ENCODE measurements at places on chromosomes 7 and 10.
A peak's percentile ranks its signal among the peaks of the same experiment; 100 is the strongest.

GRCh38 chr7:19928247-19928646 is 154.8 kb upstream of the TMEM196 start:
- no peak for DNase-seq

GRCh38 chr7:75737856-75738603 is 711 bp downstream of the HIP1 start:
- DNase-seq, result no peak

GRCh38 chr10:87092861-87093631 is 1.6 kb downstream of the GLUD1 start:
- peak; percentile 37 for DNase-seq

GRCh38 chr10:3409928-3410327 is 237.3 kb upstream of the PITRM1 start:
- no peak for DNase-seq

GRCh38 chr7:117645481-117646165 is 165.8 kb downstream of the CFTR start:
- DNase-seq, result no peak

DNA sequence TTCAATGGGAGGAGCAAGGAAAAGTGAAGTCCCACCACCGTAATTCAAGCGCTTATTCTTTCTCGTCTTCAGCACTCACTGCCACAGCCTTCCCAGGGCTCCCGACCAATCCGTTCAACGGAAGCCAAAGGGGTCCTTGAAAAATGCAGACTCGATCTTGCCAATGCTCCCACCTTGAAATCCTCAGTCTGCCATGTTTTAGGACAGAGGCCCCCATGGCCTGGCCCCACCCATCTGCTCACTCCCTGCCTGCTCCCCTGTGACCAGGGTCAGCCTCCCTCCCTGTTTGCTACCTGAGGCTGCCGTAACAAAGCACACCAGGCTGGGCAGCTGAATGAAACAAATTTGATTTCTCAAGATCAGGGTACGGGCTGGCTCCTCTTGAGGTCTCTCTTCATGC is 3.0 kb upstream of the DNAAF5 start:
- DNase-seq, result no peak

DNA sequence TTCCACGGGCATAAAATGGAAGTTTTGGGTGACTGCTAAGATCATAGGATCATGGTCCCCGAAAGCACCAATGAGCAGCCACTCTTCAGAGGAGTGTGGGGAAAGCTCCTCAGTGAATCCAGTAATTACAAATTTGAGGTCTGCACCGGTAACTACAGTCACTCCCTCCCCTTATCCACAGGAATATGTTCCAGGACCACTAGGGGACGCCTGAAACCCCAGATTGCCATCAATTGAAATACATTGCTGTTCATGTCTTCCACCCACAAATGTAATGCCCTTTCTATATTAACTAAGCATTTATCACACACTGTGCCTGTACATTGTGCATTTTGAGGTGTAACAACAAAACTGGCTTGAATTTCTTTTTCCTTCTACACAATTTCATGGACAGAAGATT is 447.9 kb upstream of the PFKP start:
- DNase-seq, result no peak

DNA sequence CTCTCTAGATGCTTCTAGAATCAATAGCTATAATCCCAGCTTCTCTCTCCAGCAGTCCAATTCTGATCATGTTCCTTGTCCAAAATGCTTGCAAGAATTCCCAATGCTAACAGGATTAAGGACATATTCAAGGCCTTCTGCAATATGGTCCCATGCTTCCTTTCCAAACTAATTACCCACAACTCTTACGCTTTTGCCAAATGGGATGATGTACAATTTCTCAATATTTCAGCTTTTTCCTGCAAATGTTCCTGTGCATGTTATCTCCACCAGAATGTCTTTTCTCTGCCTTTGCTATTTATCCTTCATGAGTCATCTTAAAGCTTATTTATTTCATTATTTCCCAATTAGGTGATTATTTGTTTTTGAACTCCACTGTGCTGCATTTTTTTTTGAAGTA is 556.4 kb downstream of the SORCS1 start:
- no peak for DNase-seq

DNA sequence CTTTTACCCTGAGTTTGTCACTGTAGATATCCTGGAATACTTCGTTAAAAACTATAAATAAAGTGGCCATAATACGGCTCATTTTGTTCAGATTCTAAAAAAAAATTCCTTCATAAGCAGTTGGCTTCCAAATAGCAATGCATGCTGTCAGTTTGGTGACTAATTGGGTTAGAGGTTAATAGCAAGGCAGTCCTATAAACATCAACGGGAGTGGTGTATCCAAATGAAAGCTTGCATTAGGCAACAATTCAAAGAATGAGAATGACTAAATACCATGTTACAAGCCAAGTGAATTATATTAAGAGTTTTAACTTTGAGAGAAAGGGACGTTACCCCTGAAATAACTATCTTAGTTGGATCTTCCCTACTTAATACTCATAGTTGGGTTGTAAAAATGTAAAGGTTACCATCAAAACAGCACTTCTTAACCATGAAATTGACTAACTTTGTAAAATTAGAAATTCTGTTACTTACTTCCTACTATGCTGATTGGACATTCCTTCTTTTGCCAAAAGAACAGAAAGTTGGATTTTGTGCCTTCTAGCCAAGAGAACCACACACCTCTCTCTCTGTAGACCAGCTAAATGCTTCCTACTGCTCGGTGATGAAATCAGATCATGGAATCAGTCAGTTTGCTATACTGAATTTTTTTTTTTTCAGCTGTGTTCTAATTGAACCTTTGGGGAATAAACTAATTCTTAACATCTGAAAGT is 98.0 kb downstream of the KAT6B start:
- DNase-seq, result no peak

- no peak for DNase-seq
Observed at GRCh38 chr10:32232378-32232777, 114.6 kb downstream of the EPC1 start.

DNA sequence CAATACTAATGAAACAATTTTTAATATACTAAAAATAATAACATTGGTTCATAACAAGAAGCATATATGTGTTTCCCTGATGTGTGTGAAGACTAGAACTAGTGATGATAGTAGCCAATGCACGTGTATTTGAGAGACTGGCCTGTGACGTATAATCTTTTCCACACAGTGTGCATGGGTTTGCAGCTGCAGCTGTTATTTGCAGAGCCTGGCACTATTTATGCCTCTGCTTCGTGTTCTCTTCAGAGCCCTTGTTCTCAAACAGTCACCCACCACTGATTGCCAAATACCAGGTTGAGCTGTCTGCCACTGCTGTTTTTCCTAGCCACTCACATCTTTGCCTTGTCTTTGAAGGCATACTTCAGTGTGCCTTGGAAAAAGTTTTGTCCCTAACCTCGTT is 531.7 kb downstream of the ETV1 start:
- DNase-seq, result no peak

DNA sequence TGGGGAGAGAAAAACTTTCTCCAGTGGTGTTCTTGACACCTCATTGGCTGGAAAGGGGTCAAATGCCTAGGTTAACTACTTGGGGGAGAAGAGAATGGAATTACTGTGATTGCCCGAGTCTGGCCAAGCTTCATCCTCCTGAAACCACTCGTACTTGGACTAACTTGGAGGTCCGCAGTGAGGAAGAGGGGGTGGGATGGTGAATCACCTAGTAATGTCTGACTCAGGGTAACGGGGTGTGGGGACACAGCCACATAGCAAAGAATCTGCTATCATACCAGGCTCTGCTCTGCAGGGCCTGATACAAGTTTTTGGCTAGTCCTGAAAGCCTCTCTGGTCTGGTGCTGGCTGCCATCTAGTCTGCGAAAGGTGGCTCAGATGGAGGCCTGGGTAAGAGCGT is 190.9 kb downstream of the RPS24 start:
- no peak for DNase-seq

- DNase-seq, result no peak
Observed at GRCh38 chr7:70153933-70154332, 555.7 kb downstream of the AUTS2 start.

DNA sequence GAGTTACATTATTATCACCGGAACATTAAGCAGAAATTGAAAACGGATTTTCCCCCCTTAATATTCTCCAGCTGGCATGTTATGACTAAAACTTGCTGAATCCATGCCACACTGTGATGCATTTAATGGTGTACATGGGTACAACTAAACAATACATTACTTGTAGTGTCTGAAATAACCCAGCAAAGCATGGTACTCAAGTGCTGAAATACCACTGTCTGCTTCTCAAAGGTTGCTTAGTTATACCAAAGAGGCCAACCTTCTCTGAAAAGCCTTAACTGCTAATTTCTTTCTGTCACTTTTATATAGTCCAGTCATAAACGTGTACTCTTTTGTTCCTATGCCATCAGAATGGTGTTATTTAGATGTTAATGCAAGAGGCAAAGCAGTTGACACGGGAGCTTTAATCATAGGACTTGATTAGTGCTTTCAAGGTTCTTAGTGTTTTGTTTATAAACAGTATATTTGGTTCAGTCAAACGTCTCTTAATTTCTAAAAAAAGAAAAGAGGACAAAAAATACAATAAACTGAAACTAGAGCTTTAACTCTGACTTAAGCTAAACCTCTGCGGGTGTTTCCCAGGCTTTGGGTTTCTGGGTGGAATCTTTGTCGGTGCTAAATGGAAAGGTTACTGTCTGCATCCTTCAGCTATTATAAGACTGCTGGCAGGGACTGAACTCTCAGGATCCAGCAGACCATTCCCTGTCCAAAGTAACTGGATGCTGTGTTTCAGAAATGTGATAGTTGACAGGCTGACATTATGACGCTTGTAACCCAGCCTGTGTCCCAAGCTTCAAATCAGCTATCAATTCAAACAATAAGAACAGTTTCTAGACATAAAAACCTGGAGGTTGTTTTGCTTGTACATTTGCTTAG is 202.6 kb downstream of the PPP1R3A start:
- DNase-seq, result no peak

DNA sequence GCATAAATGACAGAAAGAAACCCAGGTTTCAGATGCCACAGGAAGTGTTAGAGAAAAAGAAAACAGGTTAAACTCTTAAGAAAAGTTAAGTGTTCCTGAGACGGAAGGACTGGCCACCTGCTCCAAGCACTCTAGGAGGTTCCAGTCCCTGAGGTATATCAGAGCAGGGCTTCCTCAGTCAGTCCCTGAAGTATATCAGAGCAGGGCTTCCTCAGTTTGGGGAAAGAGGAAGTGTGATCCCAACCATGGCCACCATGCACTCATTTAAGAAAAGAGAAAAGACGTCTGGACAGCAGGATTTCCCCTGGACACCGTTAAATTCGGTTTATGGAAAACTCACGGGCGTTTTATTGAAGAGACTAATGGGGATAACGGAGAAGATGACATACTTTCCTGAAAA is 133.4 kb upstream of the PFKP start:
- no peak for DNase-seq

DNA sequence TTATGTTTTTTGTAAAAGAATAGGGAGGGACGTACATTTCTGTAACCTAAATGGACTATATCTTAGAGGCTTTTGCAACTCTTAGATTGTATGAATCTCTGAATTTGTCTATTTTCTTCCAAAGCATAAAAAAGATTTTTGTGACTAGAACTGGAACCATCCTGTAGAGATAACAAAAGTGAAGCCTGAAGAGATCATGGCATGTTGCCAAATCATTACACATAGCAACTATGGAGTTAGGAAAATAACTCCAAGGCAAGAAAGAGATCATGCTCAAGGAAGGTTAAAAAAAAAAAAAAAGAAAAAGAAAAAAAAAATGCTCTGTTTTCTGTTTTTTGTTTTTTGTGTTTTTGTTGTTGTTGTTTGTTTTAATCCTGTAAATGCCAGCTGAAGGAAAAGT is 567.7 kb upstream of the ZWINT start:
- no peak for DNase-seq

GRCh38 chr7:96177353-96177752 is 144.5 kb downstream of the SLC25A13 start:
- DNase-seq, result no peak

DNA sequence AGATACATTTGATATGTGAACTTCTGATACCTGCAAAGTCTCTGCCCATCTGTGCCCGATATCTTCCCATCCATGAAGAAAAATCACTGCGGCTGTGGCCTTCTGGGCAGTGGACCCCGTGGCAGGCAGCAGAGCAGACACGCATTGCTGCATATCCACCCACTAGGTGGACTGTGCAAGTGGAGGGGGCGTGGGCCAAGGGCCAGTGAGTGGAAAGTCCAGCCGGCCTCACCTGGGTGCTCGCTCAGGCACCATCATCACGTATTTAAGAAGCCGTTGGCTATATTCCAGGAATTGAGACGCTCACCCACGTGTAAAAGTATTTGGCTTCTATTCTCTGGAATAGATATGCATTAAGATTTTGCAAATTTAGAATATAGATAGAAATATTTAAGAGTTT is 30.8 kb upstream of the SLC13A1 start:
- DNase-seq, result no peak

GRCh38 chr10:7133278-7133677 is 277.6 kb downstream of the SFMBT2 start:
- DNase-seq, result no peak

- DNase-seq, result no peak
Observed at GRCh38 chr7:36301914-36302771, 87.5 kb upstream of the ANLN start.

DNA sequence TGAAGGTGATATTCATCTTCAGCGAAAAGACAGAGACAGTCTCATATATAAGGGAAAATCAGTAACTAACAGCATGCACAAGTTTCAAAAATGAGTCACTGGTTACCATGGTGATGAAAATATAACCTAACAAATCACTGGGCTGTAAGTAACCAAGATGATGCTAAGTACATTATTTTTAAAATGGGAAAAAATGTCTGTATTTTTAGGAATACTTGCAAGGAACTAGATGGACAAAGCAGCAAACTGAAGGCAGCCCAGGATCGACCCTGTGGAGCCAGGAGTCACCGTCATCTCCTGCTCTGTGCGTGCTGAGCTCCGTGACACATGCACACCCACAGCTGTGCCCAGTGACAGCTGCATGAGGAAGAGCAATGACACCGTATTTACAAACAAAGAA is 137.3 kb downstream of the ELMO1 start:
- peak; percentile 26 for DNase-seq

DNA sequence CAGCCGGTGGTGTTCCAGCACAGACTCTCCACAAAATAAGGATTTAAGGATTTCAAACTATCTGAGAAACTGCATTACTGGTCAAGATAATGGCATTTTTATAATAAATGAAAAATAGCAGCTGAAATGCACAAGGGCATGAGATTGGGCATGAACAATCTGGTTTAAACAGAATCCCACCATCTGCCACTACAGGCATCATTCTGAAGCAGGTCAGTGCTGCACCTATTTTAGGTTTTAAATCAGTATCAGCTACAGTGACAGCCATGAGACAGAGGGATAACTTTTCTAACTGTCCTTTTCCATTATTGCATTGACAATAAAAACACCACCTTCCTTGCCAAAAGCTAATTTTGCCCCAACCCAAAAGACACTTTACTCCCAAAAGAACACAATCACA is 186.8 kb downstream of the ETV1 start:
- no peak for DNase-seq

- no peak for DNase-seq
Observed at GRCh38 chr10:120077707-120078492, 185.4 kb downstream of the SEC23IP start.

- no peak for DNase-seq
Observed at GRCh38 chr10:80159166-80159873, 26.8 kb downstream of the PLAC9 start.
